ENCODE measurements at places on chromosomes 2 and 18.

DNA sequence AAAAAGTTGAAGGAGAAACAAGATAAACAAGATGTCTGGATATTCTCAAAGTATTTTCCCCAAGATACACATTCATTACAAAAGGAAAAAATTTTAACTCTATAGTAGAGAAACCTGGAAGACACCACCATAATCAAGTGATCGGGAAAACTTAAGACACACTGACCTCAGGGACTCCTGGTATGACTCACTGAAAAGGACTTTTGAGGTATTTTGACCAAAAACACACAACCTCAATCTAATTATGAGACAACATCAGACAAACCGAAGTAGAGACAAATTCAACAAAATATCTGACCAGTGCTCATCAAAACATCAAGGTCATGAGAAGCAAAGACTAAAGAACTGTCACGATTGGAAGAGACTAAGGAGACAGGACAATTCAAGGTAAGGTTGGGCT lies 34.7 kb downstream of the LPIN2 start:
- no peak for DNase-seq

DNA sequence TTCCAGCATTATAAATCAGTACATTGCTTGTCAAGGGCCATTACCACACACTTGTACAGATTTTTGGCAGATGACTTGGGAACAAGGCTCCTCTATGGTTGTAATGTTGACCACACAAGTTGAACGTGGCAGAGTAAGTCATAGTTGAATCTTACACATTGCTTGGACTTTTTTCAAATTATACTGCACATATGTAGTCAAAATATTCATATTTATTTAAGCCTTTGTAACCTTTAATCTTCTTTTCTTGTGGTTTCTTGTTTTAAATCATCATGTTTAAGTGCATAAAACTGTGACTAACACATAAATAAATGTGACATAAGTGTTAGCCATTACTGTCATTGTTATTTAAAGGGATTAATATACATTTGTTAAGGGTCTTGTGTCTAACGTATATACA lies 52.1 kb upstream of the EPB41L5 start:
- no peak for DNase-seq

DNA sequence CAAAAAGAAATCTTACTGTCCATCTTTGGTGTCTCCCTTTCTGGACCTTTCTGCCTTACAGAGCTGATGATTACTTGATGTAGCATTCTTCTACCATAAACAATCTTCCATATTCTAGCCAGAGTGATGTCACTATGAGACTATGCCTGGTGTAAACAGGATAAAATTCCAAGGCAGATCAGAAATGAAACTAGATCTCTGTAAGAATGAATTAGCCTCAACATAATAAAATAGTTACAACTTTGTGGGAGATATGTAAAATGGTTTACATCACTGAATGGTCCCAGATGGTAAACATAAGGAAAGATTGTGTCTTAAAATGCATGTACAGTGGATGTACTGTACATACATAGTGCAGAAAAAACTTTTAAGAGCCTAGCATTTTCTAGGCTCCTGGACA lies 112.3 kb upstream of the ZNF521 start:
- DNase-seq: no peak

- no peak for DNase-seq
These were observed 28.8 kb downstream of the PKDCC start for GRCh38 chr2:42076357-42077225.

DNA sequence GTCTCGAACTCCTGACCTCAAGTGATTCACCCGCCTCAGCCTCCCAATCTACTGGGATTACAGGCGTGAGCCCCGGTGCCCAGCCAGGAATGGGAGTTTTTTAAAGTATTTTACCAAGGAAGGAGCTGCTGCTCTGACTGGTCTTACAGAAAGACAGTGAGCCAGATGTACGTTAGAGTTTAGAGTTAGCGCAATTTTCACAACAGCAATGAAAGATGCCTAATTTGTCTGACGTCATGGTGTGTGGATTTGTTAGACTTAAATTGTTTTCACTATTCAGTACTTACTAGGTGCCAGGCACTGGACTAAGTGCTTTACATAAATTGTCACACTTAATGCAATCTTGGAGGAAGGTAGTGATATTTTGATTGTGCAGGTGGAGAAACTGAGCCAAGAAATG lies 12.4 kb upstream of the RPL37A start:
- DNase-seq: no peak

GRCh38 chr2:11513319-11513718 lies 20.5 kb upstream of the GREB1 start:
- DNase-seq: no peak

- no peak for DNase-seq
These were observed 213.8 kb downstream of the SP3 start for GRCh38 chr2:173751245-173751975.

GRCh38 chr2:238100049-238100820 lies at the start of gene ESPNL:
Gene ESPNL, plus strand, starts transcription at chr2:238100340. Its CDS starts 80 bp downstream, at chr2:238100420.
- no peak for DNase-seq

DNA sequence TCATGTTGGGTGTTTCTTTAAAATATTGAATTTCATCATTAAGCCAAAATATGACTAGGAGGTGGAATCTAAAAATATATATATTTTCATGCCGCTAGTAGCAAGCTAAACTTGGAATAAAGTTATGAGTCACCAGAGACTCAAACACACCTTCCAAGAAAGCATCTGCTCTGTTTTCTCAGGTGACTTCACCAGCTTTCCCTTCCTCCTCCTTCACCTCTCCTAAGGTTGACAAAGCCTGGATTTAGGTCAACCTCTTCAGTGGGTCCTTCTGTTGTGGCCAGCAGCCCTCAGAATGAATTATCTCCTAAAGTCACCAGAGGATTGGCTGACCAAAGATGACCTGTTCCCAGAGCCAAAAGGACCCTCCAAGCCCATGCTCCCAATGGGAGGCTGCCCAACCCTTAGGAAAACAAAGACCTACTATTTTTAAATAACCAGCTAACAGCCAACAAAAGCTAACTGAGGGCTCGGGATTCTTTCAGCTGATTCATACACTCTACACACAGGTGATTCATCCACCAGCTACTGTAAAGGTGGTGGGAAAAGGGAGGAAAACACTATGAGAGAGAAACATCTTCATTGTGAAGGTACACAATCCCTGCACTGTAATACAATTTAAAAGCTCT lies 113.9 kb downstream of the MYO5B start:
- no peak for DNase-seq

DNA sequence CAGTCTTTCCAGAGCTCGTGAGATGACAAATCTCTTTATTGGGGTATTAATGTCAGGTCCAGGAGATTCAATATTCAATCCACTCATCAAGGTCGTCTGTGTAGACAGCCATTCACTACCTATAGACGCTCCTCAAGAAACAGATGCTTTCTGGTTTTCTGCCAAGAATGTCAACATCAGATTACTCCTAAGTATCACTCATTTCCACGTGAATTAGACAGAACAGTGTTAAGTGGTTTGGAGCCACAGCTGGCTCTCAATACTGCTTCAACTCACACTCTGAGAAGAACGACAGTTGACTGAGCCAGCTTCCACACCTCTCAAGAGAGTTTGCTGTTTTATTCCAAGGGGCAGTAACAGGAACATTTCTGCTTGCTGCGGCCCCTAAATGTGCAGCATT lies 113.5 kb upstream of the NEDD4L start:
- no peak for DNase-seq

GRCh38 chr2:223283771-223284170 lies 231.8 kb downstream of the KCNE4 start:
- DNase-seq: no peak

- no peak for DNase-seq
These were observed 160.6 kb downstream of the GALNT3 start for GRCh38 chr2:165633431-165633830.

GRCh38 chr2:44972771-44973535 lies 31.5 kb downstream of the SIX3 start:
- DNase-seq: no peak

DNA sequence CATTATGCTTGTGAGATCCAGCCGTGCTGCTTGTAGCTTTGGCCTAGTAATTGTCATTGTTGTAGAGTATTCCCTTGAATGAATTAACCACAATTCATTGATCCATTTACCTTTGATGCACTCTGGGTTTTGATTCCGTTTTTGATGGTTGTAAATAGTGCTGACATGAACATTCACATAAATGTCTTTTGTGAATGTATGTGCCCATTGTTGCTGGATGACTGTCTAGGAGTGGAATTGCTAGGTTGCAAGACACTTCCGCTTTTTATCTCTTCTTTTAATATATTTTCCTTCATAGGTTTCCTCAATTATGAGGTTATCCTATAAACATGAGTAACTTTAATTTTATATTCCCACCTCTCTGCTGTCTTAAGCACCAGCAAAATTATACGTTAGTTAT lies 104.8 kb upstream of the CCDC68 start:
- DNase-seq: no peak

- no peak for DNase-seq
These were observed 191.3 kb downstream of the TFCP2L1 start for GRCh38 chr2:121093692-121094091.
